ENCODE measurements at places on chromosomes 2 and 18. TPM values are rescaled to one million over a fixed set of nuclear protein-coding genes. Genes with fewer than 3 reads are reported as not detected.
A peak's percentile ranks its signal among the peaks of the same experiment; 100 is the strongest.

The CAPN10 gene
- polyA plus RNA-seq, result 21.3 TPM

DNA sequence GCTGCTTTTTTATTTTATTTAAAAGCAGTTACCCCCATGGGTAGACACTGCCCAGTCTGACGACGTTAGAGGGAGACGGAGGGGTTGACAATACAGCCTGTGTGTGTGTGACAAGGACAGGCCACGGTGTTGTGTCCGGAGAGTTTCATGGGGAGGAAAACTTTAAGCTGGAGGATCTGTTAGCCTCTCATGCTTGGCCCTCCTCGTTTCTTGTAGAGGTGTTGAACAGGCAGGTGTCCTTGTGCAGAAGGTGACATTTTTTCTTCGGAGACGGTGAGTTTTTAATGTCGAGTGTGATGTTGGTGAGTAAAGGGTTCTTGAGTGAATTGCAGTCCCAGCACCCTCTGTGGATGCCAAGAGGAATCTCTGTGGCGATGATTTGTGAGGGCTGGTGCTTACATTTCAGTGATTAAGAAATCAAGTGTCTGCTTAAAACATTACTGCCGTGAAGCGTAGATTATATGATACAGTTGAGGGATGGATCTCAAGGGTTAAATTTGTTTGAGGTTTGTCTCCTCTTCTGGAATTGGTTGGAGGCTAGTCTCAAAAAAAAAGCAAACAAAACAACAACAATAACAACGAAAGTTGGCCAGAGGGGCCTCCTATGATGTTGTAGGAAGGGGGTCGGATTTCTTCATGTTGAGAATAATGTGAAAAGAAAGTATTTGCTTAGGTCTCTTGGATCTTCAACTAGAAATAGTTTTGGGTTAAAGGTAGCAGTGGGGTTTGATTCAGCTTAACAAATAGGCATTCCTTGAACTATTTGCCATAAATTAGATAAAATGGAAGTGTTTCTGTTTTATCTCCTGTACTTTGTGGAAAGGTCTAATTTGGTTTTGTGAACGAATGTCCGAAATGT lies 1.6 kb downstream of the NCOA1 start:
- no peak for DNase-seq

DNA sequence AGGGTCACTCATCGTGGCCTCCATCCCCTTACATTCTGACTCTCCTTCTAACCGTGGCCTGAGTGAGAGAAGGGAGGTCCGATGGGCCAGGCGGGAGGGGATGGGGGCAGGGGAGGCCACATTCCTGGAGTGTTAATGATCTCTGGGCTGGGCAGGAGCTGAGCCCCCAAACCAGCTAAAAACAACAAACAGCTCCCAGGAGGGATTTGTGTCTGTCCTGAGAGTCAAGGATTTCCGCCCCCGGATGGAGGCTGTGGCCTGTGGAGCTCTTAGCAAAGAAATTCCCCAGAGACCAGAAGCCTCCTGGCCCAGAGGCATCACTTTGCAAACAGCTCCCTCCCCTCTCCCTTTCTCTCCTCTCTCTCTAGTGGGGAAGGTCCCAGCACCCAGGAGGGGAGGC lies 23.5 kb downstream of the EMX1 start:
- no peak for DNase-seq

The RFX8 gene
- 0.87 TPM for polyA plus RNA-seq

DNA sequence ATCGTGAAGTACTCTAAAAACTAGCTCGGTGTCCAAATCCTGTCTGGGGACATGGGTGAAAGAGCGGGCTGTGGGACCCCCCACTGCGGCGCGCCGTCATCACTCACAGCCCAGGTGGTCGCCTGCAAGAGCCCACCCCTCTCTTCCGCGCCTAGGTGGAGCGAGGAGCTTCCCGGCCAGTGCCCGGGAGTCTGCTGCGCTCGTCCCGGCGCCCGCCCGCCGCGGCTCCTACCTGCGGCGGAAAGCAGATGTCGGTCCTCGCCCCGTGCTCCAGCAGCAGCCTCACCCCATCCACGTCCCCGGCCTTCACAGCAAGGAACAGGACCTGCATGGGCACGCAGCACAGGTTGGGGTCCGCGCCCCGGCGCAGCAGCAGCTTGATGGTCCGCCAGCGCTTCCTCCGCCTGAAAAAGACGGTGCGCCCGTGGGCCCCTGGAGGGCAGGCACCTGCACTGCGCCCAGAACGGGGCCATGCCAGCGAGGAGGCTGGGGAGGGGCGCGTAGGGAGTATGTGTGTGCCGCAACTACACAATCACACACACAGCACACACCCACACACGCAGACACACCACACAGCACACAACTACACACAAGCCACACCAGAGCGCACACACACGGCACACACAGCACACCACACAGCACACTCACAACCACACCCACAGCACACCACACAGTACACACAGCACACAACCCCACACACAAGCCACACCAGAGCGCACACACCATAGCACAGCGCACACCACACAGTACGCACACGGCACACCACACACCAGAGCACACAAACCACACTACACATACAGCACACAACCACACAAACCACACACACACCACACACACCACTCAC lies 37.4 kb downstream of the ANKMY1 start:
- no peak for DNase-seq

DNA sequence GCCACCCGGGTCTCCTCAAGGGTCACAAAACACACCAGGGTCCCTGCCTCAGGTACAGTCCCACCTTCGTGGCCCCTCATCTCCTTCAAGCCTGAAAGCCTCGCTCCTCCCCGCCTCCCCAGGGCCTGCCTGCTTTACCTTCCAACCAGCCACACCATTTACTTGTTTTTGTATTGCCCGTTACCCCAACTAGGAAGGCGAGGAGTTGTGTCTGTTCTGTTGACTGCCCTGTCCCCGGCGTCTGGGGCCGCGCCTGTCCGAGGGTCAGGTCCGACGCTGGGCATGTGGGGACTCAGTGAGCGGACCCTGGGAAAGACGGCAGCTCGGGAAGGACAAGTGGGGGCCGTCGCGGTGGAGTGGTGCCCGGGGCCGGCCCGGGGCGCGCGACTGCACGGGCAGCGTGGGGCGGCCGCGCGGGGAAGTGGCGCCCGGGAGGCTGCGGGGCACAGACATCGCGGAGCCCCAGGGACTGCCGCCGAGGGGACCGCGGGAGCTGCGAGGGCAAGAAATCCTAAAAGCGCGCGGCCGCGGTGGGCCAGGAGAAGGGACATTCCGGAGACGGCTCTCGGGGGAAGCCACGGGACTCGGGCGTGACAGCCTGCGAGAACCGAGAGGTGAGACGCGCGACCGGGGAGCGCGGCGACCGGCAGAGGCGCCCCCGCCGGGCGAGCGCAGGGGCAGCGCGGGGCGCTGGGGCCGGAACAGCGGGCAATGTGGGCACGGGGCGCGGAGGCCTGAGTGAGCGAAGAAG lies 797 bp upstream of the GRHL1 start:
- DNase-seq, result no peak

DNA sequence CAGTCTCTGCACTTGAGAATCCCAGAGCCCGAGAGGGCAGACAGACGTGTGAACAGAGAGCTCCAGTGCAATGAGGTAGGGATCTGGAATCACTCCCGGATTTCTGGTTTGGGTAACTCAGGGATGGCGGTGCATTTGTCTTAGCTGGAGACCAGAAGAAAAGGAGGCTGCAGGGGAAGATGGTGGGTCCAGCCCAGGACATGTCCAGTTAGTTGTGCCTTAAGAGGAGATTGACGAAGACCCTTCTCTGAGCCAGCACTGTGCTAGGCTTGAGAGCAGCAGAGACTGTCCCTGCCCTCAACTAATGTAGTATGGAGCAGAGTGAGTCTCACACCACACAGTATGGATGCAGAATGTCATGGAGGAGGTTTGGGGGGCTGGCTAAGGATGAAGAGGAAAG lies 150.6 kb upstream of the COPS8 start:
- DNase-seq, result no peak

DNA sequence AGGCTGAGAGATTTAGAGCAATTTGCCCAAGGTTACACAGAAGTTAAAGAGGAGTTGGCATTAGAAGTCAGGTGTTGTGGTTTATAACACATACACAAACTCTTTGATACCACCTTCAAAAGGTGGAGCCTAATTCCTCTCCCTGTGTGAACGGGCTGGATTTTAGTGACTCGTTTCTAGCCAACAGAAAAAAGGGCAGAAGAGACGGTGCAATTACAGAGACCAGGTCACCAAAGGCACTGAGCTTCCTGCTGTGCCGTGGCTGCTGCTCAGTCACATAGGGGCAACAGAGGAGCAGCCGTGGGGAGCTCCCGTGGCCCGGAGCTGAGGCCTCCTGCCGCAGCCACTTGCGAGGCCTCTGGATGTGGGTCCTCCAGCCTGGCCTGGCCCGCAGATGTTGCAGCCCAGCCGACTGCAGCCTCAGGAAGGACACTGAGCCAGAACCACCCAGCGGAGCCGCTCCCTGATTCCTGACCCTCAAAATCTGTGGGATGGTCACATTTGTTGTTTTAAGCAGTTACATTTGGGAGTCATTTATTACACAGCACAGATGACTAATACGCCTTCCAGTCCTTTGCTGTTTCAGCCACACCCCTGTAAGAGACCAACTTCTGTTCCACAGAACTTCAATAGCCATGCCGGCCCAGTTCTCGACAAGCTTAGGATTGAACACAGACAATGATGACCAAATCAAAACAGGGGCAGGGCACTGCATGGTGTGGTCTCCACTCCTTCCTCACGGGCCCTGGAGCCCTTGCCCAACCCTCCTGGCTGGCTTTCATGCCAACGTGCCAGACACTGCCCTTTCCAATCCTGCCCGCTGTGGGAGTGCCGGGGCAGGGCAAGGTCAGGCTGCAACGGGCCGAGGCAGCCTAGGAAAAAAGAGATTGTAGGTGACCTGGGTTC lies 17.1 kb downstream of the EDAR start:
- no peak for DNase-seq

- DNase-seq, result no peak
Observed at GRCh38 chr18:44231936-44232335, 448.8 kb upstream of the SETBP1 start.

DNA sequence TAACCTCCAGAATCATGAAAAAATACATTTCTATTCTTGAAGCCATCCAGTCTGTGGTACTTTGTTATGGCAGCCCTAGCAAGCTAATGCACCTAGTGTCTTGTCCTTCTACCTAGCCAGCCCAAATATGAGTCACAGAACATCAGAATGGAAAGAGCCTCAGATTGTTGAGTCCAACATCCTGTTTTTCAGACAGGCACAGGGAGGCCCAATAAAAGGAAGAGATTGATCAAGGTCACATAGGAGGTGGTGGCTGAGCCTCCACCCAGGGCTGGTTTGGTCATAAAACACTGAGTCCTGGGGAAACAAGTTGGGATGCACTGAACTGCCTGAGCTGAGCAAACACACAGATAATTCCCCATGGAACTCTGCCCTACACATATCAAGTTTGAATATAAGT lies 195.5 kb downstream of the TTC32 start:
- no peak for DNase-seq

GRCh38 chr2:181670632-181671031 lies 9.7 kb downstream of the NEUROD1 start:
- no peak for DNase-seq

DNA sequence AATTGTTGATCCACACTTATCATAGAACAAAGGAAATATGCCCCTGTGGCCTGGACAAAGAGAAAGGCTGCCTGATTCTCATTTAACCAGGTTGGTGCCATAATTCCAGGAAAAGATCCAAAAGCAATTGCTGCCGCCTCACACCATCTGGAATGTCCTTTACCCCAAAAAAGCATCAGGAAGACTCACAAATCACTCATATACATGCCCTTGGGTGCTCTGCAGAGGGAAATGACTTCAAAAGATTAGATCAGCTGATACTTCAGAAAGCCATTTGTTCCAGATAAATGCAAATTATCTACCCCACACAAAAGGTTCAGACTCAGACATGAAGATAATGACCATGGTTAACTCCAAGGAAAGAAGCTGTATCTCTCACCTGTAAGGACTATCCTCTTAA lies 285.8 kb downstream of the C1D start:
- no peak for DNase-seq

DNA sequence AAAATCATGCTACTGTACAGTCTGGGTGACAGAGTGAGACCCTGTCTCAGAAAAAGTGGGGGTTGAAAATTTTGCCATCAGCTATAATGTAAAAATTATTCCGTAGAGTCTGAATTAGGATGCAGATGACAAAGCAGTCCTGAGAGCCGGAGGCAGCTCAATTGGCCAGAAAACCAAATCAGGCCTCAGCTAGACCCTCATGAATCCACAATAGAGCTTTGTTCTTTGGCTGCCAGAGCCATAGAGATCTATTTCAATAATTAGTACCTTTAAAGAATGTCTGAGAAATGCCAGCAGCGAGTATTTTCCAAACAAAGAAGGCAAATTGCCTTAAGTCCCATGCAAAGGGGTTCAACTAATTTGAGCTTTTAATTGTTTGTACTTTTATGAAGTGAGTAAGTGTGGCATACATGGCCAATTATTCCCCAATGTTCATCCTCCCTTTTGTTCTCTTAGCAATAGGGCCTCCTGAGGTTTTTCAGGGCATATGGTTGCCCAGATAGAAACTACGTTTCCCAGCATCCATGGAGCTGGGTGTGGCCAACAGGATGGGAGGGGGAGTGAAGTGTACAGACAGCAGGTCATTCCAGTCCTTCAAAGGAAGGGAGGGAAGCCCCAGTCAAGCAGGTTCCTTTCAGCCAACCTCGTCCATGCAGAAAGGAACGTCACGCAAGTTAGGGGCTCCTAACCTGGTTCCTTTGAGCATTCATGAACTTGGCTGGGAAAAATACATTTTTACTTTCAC lies 211.3 kb upstream of the APCDD1 start:
- no peak for DNase-seq

- DNase-seq, result no peak
Observed at GRCh38 chr18:24517554-24517953, 57.1 kb downstream of the HRH4 start.

GRCh38 chr2:188399159-188399558 lies 107.5 kb downstream of the GULP1 start:
- no peak for DNase-seq

The MALL gene
- 15.7 TPM for polyA plus RNA-seq

- DNase-seq, result peak; percentile 40
Observed at GRCh38 chr2:153871231-153872221, at the start of gene GALNT13. Gene GALNT13 (plus strand): TSS chr2:153871922.

GRCh38 chr2:173048897-173049661 lies 26.6 kb upstream of the MAP3K20 start:
- DNase-seq, result no peak

- no peak for DNase-seq
Observed at GRCh38 chr2:238406221-238406997, 20.3 kb upstream of the ASB1 start.

GRCh38 chr2:205471776-205472175 lies 210.5 kb upstream of the NRP2 start:
- no peak for DNase-seq

GRCh38 chr2:164882276-164882675 lies 40.7 kb upstream of the COBLL1 start:
- DNase-seq, result no peak

DNA sequence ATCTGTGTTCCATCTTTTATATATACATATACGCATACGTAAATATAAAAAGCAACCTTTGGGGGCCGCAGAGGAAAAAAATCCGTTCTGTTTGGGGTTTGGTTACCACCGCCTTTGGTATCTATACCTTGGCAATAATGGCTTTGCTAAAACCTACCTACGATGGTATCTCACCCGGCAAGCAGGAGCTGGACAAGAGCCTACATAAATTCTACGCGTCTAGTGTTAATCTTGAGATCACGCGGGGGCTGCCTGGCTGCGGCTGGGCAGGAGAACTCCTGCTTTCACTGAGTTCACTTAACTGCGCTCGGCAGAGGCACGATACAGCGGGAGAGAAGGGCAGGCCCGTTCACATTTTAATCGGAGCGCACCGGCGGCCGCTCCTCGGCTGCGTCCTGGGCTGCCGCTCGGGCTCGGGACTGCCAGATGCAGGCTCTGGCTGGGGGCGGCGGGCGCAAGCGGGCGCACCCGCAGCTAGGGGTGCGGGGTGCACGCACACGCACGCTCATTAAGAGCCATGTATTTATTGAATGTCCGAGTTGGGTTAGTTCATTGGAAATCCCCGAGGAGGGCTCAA lies 1.7 kb upstream of the POU3F3 start:
- DNase-seq, result no peak

The LRRC30 gene
- polyA plus RNA-seq, result 0.45 TPM
